Ammon's horn (tissue), 1 donor: ENCODE measurements at places on chromosomes 4 and X.

GRCh38 chr4:159271856-159272255 is 169.0 kb downstream of the RAPGEF2 start:
- peak; percentile 36 for DNase-seq

DNA sequence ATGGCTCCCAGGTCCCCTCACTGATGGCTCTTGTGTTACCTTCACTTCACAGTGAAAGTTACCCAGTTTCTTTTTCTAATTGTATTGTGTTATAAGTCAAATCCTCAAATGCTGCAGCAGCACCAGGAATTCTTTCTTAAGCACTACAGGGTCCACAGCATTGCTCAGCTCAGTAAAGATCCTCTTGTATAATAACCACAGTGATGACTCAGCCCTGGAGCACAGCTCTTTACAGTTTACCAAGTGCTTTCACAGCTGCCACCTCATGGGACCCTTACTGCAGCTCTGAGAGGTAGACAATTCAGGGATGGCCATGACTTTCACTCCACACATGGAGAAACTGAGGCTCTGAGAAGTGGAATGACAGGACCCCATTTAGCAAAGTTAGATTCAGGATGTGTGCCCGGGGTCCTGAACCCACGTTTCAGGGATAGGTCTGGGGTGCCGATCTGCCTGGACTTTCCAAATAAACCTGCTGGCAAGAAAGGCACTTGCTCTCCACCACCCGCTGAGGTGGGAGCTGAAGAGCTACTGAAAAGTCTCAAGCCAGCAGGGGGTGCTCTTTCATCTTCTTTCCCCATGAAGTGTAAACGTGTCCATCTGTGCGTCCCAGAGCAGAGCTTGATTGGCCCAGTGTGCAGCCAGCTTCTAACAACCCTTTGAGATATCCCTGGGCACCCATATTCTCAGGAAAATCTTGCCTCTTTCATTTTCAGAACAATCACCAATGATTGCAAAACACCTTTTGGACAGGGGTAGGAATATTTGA is 35.7 kb upstream of the GABRQ start:
- DNase-seq, result peak; percentile 8

- DNase-seq, result no peak
Measured at GRCh38 chrX:13257223-13258051, 62.4 kb downstream of the ATXN3L start.

- no peak for DNase-seq
Measured at GRCh38 chr4:113665036-113665435, 96.5 kb downstream of the CAMK2D start.
